ENCODE measurements at places on chromosomes 12 and 14. TPM values are rescaled to one million over a fixed set of nuclear protein-coding genes. Genes with fewer than 3 reads are reported as not detected.

Gene ACSM4
- polyA plus RNA-seq = 0.09 TPM

Gene ATP6V1D
- 164 TPM for polyA plus RNA-seq

Gene IL22
- polyA plus RNA-seq = not detected

Gene PLBD1
- polyA plus RNA-seq = 47.8 TPM

Gene EMP1
- 612 TPM for polyA plus RNA-seq

Gene PLEK2
- 3.2 TPM for polyA plus RNA-seq

Gene NOC4L
- polyA plus RNA-seq = 20.5 TPM

GRCh38 chr14:66425402-66425801 is 60.8 kb upstream of the CCDC196 start:
- no peak for DNase-seq

- no peak for DNase-seq
These were observed 68.0 kb downstream of the RNF34 start for GRCh38 chr12:121467638-121468498.

DNA sequence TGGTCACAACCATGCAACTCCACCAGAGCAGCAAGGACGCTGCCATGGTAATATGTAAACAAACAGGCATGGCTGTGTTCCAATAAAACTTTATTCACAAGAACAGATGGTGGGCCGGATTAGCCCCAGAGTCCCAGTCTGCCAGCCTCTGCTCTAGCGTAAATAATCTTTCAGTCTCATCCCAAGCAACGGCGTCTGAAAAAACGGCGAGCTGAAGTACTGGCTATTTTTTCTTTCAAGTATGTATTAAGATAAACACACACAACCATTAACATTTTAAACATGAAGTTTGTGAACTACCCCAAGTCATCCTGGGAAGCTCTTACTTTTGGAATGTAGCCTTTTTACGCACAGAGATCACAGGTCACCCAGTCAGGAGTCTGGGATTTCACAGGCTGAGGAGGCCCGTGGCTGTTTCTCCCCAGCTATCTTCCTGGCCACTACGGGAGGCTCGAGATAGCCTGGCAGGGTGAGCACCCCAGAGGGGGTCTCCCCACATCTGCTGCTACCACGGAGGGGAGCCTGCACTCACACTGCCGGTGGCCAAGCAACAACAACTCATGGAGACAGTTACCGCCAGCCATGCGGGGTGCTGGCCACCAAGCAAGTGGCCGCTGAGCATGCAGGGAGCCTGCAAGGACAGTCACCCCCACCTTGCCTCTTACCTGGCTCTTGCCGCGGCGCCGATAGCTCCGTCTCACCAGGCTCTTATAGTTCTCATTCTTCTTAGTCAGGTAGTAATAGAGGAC is 124.6 kb downstream of the RFLNA start:
- no peak for DNase-seq

DNA sequence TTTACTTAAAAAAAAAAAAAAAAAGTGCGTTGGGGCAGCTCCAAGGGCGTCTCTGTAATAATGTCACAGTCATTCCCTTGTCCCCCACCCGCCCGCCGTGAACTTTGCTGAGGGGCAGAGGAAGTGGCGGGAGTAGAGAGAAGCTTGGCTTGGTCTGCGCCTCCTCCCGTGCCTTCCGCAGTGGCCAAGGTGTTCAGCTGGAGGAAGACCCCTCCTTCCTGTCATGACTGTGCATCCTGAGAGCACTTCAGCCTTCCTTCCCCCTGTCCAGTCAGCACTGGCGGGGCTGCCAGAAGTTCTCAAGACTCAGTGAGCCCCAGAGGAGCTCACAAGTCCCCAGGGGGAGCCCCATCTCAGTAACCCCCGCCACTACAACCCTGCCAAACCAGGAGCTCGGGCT is 32.2 kb downstream of the AACS start:
- DNase-seq = no peak

GRCh38 chr12:114926341-114926740 is 242.4 kb upstream of the TBX3 start:
- no peak for DNase-seq

DNA sequence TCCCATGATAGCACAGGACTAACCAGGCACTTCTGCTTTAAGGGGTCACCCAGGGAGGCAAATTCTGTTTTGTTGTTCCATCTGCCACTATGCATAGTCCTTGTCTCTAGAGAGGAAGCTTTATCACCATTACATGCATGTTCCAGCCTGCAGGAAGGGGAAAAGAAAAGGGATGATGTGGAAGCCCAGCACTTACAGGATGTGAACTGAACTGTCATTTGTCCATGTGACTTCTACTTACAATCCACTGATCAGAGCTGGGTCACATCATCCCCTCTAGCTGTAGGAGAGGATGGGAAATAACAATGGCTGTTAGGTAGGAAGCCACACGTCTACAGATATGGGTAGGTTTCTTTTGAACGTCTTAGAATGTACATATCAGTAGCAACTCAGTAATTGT is 203.1 kb downstream of the PTPRO start:
- DNase-seq = no peak

GRCh38 chr12:26473291-26473690 is 277.9 kb downstream of the SSPN start:
- DNase-seq = no peak

DNA sequence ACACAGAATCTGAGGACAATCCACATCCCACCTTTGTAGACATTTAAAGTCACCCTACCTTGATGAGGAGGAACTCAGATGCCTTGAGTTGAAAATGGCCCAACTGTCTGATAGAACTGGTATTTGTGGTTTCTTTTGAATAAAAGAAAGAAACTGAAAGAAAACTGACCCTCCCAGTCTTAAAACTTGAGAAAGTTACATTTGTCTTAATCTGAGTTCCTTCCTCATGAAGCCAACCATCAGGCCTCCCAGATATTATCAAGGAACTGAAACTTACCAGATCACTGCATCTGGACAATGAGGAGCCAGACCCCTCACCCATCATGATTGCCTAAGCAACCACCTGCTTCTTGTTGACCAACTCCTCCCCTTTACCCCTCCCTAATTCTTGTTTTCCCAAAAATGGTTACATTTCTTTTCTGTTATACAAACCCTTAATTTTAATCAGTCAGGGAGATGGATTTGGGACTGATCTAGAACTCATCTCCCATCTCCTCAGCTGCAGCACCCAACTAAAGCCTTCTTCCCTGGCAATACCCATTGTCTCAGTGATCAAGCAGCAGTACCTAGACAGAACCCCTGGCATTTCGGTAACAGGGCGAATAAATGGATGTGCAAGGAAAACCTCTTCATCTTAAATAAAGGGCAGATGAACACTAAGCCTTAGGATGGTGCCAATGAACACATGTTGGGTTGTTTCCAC is 72.0 kb upstream of the RESF1 start:
- no peak for DNase-seq

GRCh38 chr14:101834800-101835547 is 73.5 kb downstream of the PPP2R5C start:
- no peak for DNase-seq

DNA sequence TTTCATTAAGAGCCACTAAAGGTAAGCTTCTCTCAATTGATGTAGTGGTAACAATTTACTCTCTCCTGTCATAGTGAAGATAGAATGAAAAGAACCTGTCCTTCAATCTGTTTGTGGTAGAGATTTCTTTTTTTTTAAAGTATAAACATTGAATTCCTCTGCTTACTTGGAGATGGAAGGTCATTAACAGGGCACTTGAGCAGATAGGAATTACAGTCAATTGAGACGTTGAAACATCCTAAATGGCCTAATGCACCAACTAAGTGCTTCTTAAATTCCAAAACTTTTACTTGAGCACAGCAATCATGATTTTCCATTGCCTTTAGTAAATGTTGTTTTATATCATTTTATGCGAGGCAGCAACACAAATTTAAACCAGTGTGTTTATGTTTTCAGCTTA is 241.4 kb downstream of the FOXG1 start:
- DNase-seq = no peak

DNA sequence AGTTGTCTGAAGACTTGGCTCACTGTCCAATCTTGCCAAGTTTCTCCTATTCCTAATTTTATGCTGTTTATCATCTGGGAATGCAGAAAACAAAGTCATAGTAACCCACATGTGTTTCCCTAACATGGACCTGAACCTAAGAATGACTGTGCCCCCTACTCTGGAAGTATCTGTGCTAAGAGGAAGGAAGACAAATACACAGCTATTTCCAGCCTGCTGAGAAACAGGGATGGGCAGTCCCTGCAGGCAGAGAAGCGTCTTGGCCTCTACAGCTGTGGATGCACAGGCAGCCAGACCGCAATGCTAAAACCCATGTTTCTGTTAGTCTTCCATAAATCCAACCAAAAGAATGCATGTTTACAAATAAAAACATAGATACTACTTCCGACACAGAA is 56.2 kb downstream of the DUSP16 start:
- DNase-seq = no peak

- DNase-seq = no peak
These were observed 465.6 kb downstream of the MED13L start for GRCh38 chr12:115811929-115812328.

DNA sequence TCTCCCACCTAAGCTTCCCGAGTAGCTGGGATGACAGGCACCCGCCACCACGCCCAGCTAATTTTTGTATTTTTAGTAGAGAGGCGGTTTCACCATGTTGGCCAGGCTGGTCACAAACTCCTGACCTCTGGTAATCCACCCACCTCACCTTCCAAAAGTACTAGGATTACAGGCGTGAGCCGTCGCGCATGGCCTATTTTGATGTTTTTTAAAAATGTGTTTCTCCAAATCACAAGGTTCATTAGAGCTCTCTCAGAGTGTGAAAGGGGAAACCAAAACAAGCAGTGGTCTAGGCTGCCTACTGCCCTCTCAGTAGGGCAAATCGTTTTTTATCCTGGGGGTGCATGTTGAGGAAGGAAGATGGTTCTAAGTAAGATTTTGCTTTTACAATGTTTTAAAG is 211.5 kb downstream of the PIK3C2G start:
- DNase-seq = no peak

Measured in left renal pelvis (tissue), 4 donors.